ENCODE measurements at places on chromosomes 1 and 21.

GRCh38 chr1:221837896-221838295 is 96.0 kb upstream of the DUSP10 start:
- DNase-seq = no peak

- no peak for DNase-seq
Measured at GRCh38 chr1:199033661-199034060, 394.8 kb downstream of the PTPRC start.

DNA sequence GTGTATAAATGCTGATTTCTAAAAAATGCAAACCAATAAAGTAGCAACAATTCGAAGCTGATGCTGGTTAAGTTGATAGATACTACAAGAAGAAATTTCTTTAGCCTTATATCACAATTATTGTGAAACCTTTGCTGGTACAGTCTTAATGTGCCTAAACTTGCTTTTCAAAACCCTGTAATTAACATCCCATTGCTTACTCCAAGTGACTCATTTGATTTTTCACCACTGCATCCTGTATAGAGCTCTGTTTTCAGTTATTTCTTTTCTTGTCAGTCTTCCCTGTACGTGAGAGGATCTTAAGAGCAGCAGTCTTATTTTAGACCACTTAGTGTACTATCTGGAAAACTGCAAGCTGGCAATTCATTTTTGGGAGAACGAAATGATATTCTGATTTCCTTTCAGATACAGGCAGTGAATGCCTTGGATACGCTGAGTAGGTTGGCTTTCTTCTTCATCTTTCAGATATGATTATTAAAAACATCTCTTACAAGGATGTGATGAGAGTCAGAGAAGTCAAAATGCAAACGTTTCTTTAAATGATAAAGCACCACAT is 210.3 kb downstream of the KCTD3 start:
- no peak for DNase-seq

DNA sequence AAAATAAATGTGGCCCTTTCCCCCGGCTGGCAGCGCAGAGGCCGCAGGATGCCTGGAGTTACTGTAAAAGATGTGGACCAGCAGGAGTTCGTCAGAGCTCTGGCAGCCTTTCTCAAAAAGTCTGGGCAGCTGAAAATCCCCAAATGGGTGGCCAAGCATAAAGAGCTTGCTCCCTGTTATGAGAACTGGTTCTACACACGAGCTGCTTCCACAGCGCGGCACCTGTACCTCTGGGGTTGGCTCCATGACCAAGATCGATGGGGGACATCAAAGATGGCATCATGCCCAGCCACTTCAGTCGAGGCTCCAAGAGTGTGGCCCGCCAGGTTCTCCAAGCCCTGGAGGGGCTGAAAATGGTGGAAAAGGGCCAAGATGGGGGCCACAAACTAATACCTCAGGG is 95.9 kb downstream of the LRIG2 start:
- DNase-seq = no peak

- DNase-seq = no peak
Measured at GRCh38 chr1:14728516-14728915, 130.0 kb downstream of the KAZN start.

DNA sequence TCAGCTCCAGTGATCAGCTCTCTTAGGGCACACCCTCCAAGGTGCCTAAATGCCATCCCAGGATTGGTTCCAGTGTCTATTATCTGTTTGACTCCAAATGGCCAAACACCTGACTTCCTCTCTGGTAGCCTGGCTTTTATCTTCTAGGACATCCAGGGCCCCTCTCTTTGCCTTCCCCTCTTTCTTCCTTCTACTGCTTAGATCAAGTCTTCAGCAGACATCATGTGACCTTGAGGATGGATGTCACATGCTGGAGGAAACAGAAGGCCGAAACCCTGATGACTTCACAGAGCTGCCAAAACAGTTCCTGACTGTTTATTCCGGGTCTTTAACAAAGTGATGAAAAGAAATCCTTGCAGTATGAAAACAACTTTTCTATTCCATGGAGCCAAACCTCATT is 24.4 kb upstream of the WDR26 start:
- DNase-seq = no peak

DNA sequence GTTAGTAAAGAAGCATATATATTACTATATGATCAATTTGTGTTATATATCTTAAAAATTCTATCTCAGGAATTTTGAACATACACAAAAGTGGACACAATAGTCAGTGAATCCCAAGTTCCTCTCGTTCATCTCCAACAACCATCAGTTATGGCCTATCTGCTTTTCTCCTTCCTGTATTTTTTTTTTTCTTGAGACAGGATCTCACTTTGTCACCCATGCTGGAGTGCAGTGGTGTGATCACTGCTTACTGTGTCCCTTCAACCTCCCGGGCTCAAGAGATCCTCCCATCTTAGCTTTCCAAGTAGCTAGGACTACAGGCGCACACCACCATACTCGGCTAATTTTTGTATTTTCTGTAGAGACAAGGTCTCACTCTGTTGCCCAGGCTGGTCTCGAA is 9.4 kb downstream of the SPEN start:
- DNase-seq = no peak

DNA sequence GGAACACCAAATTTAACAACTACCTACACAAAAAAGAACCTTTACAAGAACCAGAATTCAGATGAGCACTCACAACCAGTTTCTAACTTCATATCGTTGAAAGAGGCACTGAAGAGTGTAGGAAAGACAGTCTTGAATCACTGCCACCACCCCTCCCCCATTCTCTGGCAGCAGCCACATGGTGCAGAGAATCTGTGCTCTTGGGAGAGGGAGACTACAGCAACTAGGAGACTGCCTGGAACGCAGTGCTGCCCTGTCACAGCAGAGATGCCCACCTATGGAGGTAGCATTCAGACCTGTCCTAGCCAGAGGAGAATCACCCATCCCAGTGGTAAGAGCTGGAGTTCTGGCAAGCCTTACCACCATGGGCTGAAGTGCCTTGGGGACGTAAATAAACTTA is 7.3 kb downstream of the CCN1 start:
- no peak for DNase-seq

DNA sequence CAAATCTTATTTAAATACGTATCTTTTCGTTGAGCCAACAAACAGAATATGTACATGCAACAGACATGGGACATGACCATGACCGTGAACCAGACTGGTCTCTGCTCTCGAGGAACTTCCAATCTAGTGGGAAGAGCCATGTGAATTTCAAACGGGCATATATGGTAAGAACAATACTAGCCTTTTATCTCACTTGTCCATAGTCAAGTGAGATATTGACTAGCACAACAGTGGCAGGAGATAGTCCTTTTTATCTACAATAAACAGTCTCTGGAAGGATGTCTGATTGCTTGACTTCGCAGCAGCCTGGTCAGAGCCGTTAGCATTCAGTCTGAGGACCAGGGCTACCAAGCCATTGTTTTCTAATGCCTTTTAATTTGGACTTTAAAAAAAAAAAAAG is 12.6 kb upstream of the PLA2G2C start:
- no peak for DNase-seq

DNA sequence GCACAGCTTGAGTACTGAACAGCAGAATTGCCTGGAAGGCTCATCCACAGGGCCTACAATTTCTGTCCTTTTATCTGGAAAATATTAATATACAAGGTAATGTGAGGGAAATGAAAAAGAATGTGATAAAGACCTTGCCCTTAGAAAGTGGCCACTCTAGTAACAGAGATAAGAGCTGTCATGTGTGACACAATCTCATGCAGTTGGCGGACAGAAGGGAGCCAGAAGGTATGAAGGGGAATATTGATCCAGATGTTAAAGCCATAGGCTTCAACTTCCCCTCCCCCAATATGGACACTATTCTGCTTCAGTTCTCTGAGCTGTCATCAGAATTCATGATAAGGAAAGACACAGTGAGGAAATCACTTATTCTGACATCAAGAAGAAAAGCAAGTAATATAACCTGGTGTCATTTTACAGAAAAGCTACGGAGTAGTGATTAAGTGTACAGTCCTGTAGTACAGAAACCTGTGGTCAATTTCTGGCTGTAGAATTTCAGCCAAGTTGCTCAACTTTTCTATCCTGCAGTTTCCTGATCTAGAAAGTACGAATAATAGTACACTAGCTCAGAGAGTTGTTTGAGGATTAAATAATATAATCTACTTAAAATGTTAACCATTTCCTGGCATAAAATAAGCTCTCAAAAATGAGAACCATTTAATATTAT is 572.1 kb downstream of the DPYD start:
- DNase-seq = no peak

DNA sequence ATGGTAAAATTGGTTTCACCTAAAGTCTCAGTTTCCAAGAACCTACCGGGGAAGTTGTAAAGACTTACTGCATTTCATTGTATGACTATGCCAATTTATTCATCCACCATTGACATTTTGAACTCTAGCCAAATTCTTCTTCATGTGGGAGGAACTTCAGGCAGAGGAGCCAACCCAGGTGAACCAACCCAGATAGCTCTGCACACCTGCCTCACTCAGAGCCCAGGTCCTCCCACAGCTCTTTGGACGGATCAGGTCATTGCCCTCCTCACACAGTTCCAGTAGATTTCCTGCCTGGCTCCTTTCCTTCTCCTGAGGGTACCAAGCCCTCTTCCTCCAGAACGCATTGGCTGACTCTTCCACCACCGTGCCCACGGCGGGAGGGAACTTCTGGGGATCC is 121.7 kb downstream of the DTL start:
- DNase-seq = no peak

- peak; percentile 48 for DNase-seq
Measured at GRCh38 chr1:941588-942383, 17.3 kb downstream of the NOC2L start.

DNA sequence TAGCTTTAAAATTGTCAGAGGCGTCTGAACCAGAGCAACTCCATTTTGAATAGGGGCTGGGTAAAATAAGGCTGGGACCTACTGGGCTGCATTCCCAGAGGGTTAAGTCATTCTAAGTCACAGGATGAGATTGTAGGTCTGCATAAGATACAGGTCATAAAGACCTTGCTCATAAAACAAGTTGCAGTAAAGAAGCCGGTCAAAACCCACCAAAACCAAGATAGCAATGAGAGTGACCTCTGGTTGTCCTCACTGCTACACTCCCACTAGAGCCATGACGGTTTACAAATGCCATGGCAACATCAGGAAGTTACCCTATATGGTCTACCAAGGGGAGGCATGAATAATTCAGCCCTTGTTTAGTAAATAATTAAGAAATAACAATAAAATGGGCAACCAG is 143.6 kb downstream of the GABPA start:
- DNase-seq = no peak

DNA sequence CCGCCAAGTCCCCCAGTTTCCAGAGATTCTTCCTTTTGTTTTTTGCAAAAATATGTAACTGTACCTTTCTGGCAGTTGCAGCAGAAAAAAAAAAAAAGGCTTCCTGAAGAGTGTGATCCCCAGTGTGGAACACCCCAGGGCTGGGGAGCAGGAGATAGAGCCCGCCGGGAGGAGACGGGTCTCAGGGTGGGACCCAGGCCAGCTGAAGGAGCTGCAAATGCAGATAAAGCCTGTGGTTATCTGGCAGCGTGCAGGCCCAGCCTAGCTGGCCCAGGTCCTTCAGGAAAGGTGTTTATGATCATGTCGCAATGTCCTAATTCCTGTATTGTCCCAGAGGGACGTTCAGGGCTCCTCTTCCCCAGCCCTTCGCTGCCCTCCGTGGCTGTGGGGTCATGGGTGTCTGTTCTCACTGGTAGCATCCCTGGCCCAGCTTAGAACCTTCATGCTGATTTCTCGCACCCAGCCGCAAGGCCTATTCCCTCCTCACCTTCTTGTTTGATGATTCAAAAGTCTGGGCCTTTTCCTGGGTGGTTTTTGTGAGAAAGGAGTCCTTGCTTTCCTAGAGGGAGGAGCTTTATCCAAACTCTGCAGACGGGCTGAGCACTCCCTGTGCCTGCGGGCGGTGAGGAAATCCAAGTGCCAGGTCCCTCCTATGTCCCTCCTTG is 26.2 kb downstream of the RNF187 start:
- DNase-seq = no peak

DNA sequence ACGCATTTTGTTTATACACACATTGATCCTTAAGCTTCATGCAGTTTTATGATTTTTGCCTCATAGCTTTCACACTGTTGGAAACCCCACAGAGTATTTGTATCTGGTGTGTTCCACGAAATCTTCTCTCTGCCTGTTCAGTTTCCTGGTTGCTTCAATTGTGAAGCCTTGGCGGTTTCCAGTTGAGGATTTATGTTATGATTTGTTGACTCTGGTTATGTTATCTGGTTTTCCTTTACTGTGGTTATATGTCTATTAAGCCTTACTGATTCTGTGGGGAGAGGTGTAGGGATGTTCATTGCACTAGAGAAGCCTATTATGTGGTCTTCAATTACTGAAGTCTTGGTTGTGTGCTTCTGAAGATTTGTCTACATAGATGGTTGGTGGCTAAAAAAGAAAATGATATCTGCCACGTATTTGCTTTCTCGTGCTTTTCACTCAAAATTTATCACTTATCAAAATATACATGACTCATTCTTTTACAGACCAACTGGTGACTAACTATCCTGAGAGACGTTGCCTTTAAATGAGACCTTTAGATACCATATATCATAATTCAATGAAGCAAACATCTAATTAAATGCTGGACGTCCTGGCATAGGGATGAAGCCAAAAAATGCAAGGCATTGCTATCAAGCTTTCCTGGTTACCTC is 488.0 kb upstream of the B3GALT2 start:
- DNase-seq = no peak

DNA sequence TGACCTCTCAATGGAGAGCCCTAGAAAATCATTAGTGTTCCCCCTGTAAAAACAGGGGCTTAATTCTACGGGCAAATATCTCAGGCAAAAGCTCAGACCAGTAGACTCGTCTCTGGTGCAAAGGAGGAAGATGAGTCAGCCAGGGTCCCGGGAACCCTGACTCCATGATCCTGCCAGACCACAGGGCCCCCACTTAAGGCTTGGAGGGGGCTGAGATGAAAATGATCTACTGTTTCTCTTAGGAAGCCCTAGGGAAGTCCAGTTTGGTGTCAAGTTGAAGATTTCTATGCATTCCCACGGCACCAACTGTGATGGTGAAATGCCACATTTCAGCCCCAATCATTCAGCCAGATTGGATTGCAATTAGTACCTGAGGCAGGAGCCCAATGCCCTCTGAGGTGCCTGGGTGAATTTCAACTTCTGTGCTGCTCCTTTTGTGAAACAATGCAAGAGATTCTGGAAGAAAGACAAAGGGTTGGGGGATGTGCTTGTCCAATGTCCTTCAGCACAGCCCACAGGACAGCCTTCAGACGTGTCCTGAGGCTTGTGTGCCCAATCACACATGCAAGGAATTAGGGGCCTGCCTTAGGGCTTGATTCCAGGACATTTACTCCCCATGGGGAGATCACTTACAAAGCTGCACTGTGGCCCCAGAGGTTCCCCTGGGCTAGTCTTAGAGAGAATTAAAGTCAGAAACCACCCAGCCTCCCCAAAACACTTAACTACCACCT is 18.1 kb downstream of the NAV1 start:
- DNase-seq = no peak

DNA sequence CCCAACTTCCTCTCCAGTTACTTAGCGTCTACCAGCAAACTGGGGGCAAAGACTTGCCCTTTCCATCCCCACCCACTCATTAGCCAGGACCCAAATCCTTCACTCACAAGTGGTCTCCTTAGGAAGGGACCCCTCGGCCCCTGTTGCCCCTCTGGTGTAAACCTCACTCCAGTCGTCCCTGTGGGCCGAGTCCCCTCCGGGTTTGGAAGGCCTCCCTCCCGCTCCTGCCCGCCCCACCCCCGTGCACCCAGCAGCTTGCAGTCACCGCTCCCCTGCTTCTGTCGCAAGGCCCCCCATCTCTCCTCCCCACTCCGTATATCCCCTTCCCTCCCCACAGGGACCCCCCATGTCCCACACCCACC is 1.2 kb downstream of the EFHD2 start:
- DNase-seq = no peak

GRCh38 chr21:36229181-36229580 is 72.6 kb downstream of the DOP1B start:
- DNase-seq = no peak

Data from NCI-H748 treated with DMSO at 0.1 percent for 48 hours (cell line).